AG08395 (cell line): ENCODE measurements at places on chromosomes 1 and 21.
A peak's percentile ranks its signal among the peaks of the same experiment; 100 is the strongest.

DNA sequence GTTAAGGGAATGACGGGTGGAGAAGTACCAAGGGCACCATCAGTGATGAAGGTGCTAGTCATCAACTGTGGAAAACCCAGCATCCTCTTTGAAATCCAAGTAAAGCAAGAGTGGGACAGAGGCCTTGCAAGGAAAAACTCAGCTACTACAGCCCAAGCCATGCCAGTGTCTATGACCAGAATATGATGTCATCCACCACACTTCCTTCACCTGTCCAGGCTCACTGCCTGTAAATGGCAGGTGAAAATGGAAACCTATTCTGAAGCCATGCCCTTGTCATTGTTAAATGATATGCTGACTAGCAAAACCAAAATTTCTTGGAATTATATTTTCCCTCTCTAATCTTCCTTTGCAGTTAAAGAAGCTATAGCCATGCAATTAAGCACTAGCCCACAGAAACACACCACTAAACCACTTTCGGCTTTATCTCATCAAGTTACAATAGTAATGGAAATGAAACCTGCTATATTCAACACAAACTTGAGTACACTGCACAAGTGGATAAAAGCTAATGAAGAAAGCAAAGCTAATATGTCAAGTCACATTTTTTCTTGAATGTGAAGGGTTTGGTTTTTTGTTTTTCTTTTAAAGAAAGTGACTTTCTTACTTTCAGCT lies 96.3 kb upstream of the RALGPS2 start:
- no peak for DNase-seq

- no peak for DNase-seq
Measured at GRCh38 chr21:19590044-19590443, 1186.5 kb upstream of the TMPRSS15 start.

- peak; percentile 71 for DNase-seq
Measured at GRCh38 chr1:224623310-224623714, 7.2 kb downstream of the CNIH3 start.

DNA sequence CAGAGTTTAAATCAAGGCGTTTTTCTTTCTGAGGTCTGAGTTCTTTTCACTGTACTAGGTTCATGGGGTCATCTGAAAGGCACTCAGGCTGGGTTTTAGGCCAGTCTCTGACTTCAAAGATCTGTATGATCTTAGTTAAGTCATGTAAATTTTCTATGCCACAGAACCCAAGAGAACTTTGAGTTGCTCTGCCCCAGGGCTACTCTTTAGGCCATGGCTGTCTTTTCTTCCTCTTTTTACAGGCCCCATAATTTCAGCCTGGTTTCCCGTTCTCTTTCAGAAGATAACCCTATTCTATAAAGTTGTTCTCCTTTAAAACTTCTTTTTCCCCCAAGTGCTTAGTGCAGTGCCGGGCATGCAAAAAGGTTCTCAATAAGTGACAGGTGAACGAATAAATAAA lies 26.1 kb downstream of the METTL13 start:
- no peak for DNase-seq

- DNase-seq = no peak
Measured at GRCh38 chr1:161159913-161160243, 578 bp downstream of the USP21 start.

DNA sequence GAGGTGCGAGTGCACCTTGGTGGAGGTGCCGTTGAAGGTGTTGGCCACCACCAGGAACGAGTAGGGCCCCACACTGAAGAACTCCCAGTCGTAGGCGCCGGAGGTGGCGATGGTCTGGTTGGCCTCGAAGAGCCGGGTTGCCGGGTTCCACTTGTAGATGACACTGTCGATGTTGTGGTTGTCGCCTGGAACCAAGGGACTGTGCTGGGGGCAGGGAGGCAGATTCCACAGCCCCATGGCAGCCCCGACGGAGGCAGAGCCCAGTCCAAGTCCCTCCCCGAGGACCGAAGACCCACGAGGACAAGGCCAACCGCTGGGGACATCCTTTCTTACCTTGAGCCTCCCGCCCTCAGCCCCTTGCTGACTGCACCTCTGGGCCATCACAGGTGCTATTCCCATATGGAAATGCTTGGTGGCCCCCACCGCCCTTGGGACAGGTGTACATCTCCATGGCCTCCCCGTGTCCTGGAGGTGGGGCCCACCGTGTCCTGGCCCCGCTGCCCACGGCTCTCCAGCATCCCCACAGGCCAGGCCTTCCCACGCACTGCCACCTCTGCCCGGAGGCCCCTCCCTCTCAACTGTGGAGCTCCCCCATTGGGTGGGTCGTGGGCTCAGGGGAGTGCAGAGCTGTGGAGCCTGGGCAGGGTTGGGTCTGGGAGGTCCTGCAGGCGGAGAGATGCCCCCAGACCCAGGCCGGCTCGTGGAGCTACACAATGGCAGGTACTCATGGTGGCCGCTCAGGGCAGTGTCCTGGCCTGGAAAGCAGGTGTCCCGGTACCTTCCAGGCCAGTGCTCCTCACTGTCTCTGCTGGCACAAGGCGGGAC lies 17.9 kb downstream of the KRTAP10-1 start:
- no peak for DNase-seq

GRCh38 chr1:204989266-204990058 lies 53.5 kb upstream of the CNTN2 start:
- DNase-seq = peak; percentile 93

DNA sequence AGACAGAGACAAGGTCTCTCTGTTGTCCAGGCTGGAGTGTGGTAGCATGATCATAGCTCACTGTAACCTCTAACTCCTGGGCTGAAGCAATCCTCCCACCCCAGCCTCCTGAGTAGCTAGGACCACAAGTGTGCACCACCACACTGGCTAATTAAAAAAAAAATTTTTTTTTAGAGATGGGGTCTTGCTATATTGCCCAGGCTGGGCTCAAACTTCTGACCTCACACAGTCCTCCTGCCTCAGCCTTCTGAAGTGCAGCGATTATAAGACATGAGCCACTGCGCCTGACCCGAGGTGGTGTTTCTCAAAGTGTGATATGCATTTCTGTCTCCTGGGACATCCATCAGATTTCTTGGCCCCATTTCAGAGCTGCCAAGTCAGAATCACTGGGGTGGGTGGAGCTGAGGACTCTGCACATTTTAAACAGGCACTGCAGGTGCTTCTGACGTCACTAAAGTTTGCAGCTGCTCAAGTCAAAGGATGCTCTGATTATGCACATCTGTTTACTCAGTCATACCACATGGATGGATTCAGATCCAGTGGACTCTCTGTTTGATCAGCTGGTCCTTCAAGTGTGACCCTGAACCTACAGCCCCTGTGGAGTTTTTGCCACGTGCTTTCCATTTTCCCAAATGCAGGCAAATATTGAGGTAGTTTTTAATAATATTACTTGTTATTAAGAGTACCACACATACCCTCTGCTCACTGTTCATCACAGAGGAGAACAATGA lies 21.4 kb downstream of the TGFB2 start:
- DNase-seq = no peak

GRCh38 chr1:165680303-165680702 lies 18.1 kb downstream of the ALDH9A1 start:
- no peak for DNase-seq

DNA sequence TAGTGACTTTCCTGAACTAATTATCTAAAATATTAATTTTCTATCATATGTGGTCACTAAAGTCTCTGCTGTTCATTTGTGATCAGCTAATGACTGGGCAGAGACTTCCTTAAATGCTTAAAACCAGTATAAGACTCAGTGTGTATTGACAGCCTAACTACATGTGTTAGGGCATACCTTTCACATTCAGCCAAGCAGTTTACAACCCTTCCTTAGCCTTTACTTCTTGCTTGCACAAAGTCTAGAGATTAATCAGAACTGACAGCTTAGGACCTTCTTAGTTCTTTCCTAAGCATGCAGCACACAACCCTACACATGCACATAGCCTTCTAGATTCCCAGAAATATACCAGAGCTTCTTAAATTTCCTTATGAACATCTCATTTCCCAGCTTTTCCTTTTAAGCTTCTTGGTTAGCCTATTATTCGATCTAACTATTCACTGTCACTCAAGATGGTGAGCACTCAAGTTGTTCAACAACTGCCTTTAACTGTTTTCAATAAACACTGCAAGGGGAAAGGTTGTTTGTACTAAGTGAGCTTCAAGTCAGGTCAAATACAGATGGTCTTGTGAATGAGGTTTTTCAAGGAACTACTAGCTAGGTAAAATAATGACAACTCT lies 13.4 kb downstream of the EYA3 start:
- DNase-seq = no peak

DNA sequence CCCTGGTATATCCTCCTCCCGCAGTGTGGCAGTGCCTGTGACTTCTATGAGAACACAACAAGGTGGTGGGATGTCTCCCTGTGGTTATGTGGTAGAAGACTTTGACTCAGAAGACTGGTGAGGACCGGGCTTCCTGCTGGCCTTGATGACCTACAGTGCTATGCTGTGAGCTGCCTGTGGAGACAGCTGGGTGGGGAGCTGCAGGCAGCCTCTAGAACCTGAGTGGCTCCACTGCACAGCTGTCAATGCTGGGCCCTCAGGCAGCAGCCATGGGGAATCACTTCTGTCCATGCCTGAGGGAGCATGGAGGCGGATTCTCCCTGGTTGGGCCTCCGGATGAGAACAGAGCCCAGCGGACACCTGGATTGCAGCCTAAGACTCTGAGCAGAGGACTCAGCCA lies 14.9 kb downstream of the SLC1A7 start:
- DNase-seq = no peak

GRCh38 chr21:45020629-45021427 lies 53.6 kb upstream of the ADARB1 start:
- no peak for DNase-seq

DNA sequence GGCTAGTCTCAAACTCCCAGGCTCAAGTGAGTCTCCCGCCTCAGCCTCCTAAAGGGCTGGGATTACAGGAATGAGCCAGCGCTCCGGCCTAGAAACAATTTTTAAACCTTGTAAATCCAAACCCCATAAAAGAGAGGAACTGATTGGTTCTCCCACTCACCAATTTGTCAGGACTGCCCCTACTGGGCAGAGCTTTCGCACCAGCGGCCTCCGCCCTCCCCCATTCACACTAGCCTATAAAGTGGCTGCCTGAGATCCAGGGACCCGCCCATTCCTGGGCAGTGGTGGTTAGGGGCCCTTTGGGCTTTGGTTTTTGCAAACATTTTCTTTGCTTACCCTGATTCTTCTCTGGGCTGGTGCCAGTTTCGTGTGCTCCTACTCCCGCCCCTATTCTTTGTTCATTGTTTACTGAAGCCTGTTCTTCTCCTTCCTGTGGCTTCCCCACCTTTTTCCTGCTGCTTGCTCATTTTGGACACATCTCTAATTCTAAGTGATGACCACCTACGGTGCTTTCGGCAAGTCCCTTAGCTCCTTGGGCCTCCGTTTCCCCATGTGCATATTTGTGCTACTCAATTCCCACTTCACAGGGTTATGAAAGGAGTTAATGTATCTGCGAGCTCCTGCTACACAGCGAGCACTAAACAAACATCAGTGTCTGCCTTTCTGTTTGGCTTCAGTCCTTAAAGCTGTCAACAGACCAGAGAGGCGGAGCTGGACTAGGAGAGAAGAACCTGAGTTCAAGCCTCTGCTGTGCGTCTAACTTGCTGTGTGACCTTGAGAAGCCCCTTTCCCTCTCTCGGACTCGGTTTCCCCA lies 39.8 kb upstream of the CLIC4 start:
- DNase-seq = no peak

DNA sequence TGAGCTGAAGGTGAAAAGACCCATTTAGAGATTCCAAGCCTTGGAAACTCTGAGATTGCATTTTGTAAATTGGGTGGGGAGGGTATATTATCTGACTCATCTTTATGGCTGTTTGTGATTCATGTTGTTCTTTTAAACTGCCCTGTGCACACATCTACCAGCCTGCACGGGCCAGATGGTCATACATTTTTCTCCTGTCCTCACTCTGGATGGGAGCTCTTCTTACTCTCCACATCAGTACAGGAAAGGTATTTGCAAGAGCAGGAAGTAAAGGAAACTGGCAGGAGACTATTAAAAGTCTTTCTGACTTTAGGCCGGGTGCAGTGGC lies 14.3 kb upstream of the NMNAT2 start:
- no peak for DNase-seq

DNA sequence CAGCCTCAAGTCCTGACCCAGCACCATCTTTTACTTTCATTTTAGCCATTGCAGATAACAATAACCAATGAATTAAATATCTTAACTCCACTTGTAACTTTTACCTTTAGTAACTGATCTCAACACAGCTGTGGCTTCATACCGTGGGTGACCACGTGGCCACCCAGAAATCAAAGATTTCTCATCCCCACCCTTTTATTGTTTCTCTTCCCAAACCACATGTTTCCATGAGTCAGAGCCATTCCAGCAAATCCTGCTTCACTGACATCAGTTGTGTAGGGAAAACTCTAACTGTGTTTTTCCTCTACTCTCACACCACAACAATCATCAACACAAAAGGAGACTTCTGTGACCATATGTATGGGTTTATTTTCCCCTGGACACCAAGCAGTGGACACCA lies 25.1 kb upstream of the BRDT start:
- DNase-seq = peak; percentile 84

DNA sequence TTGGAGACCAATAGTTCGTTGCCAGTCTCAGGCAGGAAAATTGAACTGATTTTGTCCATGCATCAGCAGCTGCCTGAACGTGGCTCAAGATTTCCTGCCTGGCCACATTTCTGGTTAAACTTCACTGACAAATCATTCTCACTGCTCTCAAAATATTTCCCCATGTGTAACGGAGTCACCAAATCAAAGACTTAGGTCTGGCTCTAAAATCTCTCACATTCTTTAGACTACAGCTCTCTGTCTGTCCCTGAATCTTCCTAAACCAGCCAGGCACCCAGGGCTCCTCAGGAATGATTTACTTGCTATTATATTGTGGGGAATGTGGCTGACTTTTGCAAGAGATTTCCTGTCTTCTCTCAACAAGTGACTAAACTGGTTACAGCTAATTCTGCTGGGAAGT lies 49.2 kb upstream of the GJA8 start:
- DNase-seq = peak; percentile 50

DNA sequence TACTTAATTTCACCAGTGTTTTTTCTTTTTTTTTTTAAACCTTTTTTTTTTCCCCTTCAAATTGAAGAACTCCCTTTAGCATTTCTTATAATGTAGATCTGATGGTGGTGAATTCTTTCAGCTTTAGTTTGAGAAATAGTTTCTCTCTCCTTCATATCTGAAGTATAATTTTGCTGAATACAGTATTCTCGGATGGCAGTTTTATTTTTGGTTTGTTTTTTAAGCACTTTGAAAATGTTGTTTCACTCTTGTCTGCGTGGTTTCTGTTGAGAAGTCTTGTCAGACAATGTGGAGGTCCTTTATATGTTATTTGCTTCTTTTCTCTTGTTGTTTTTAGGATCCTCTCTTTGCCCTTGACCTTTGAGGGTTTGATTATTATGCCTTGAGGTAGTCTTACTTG lies 135.1 kb downstream of the RPS6KC1 start:
- DNase-seq = no peak
